COLO829 (cell line): ENCODE measurements at places on chromosomes 16 and 17.

- DNase-seq = no peak
These were observed 206.8 kb upstream of the SDK2 start for GRCh38 chr17:73851091-73851490.

DNA sequence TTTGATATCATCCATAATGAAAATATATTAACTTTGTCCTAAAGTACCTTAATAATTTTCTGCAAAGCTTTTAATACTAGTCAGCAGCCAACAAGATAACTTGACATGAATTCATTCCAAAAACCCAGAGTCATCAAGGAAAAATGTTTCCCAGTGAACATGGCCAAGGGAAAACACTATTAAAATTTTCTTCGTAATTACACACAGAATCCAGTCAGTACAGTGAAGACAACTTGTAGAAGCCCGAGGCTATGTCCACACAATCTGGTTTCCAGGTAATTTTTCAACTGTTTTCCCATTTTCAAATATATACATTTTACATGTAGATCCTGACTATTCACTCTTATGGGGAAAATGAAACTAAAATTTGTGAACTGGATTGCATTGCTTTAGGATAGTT is 600.9 kb downstream of the CDH8 start:
- no peak for DNase-seq

GRCh38 chr16:22030087-22030812 is 22.3 kb downstream of the MOSMO start:
- DNase-seq = no peak

GRCh38 chr16:85398050-85398451 is 215.1 kb upstream of the GSE1 start:
- no peak for DNase-seq

DNA sequence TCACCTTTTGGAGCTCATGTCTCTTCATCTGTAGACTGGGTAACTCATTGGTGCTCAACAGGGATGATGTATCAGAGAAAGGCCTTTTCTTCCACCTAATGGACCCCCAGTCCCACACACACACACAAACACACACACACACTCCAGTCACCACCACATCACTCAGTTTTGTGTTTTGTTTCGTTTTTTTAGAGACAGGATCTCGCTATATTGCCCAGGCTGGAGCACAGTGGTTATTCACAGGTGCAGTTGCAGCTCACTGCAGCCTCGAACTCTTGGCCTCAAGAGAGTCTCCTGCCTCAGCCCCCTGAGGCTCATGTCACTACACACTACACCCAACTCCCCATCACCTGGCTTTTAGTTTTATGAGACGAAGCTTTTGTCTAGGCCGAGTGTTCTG is 55.6 kb downstream of the SF3B3 start:
- no peak for DNase-seq

GRCh38 chr17:73390221-73390620 is 78.4 kb upstream of the CDC42EP4 start:
- DNase-seq = no peak

DNA sequence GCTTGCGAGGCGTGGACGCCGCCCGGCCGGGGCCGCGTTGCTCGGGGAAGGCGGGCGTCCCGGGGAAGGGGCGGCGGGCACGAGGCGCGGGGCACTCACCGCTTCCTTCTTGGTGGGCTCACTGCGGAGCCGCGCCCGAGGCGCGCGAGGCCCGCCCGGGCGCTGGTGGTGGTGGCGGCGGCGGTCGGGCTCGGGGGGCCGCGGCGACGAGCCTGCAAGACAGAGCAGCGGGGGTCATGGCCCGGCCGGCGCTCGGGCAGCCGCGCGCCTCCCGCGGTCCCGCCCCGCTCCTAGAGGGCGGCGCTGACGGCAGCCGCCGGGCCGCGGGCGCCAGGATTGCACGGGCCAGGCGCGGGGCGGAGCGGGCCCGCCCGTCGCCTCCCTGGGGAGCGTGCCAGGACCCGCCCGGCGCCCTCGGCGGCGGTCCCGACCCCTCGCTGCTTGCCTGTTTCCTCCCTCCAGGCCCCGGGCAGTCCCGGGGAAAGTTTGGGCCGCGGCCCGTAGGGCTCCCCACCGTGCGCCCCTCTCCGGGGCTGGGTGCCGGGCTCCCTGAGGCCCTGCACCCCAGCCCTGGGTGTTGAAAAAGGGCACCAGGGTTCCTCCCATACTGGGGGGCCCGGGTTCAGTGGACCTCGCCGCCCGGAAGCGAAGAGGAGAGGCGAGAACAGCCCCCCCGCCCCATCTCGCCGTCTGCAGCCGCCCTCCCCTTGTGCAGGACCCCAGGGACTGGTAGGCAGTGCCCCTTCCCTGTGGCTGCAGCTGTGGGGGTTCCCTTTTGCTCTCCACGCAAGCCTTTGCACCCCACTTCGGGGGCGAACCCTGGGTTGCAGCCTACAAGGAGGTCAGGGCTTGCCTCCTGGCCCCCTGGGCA is at the start of gene C16orf74:
Gene C16orf74, minus strand, starts transcription at position 270 of the 871 bp plus-strand sequence. CDS start 15,879 bp downstream, outside the sequence.
- DNase-seq = no peak

GRCh38 chr16:28873543-28874201 is 4.6 kb upstream of the ATP2A1 start:
- DNase-seq = peak; percentile 32

GRCh38 chr16:70697594-70698170 is 11.8 kb upstream of the MTSS2 start:
- no peak for DNase-seq

DNA sequence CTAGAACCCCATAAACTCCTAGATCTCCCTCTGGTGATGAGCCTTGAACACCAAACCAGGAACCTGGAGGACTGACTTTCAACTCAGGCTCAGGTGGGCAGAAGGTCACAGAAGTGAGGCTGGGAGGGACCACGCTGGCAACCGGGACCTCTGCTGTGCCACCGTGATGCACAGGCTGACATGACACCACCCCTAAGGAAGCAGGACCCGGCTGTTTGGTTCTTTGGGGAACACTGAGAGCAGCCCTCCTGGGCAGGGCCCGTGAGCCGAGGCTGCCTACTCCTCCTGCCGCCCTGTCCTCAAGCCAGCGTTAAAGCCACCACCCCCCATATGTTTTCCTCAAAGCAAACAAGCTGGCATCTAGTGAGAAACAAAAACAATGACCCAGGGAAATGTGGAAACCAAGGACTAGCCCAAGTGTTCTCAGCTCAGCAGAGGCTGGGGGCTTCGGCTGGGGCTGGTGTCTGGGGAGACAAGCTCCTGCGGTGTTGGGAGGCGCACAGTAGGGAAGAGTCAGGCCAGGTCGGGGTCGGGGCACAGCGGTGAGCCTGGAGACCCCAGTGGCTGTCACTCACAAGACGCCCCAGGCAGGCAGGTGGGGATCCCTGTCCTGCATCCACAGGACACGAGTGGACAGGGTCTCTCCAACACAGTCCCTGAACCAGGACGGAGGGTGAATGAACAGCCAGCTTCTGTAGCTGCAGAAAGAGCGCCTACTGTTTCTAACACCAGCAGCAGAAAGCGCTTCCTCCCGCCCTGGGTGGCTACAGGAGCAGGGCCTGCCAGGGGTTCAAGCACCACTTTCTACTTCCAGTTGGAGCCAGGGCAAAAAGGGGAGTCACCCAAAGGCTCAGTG is 1.7 kb downstream of the SMIM5 start:
- DNase-seq = no peak

- DNase-seq = no peak
These were observed 11.4 kb upstream of the CALB2 start for GRCh38 chr16:71347146-71347545.

DNA sequence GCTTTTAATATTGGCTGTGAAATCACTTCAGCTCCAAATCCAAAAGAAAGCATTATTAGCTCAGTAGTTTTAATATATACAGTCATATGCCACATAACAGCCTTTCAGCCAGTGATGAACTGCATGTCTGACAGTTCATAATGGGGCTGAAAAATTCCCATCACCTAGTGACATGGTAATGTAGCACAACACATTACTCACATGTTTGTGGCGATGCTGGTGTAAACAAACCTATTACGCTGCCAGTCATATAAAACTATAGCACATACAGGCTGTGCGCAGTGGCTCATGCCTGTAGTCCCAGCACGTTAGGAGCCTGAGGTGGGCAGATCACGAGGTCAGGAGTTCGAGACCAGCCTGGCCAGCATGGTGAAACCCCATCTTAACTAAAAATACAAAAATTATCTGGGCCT is 92.2 kb downstream of the TUBD1 start:
- DNase-seq = no peak

DNA sequence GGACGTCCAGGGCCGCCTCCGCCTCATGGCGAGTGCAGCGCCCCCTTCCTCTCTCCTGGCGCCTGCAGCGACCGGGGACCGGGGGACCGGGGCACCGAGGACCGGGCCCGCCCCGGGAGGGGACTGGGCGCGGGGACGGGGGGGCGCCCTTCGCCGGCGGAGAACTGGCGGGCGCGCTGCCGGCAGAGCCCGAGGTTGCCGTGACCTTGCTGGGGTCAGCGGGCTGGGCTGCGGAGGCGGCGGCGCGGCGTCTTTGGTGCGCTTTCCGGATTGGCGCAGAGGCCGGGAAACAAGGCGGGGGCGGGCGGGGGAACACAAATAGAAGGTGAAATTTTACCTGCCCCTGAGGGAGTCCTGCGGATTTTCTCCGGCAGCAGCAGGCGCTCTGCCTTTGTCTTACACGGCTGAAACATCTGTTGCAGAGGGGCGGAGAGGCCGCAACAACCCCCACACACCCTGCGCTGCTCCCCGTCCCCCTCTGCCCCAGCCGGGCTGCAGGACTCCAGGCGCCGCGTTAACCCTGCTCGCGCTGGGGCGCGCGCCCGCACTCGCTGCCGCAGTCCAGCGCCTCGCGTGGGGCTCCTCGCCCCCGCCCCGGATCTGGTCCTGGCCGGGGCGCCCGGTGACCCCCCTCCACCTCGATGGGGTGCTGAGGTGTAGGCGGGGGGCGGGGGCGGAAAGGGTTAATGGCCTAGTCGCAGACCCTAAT is 53.5 kb downstream of the SREBF1 start:
- no peak for DNase-seq

DNA sequence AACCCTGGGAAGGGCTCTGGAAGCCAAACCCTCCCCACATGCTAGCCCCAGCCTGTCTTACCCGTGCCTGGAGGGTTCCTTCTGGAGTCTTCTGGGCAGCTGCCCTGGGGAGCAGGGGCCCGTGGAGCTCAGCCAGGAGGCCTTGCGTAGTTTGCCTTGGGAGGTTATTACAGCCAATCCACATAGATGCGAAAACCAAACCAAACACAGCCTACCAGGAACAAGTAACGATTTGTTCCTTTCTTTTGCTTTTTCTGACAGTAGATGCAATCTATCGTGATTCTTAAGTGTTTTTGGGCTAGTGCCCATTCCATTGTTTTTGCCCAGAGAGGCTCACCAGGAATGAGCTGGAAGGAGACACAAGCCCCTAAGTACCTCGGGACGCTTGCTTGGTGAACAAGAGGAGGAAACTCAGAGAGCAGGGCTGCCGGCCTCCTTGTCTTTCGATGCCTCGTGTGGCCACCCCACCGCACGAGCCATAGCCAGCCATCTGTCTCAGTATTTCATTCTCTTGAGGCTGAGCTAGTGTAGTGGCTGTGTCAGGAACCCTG is 102.7 kb upstream of the NOL11 start:
- DNase-seq = peak; percentile 41
